ENCODE measurements at places on chromosomes 3 and 15.

- no peak for DNase-seq
Observed at GRCh38 chr15:65631503-65631902, 9.8 kb downstream of the SLC24A1 start.

- DNase-seq, result no peak
Observed at GRCh38 chr3:25294169-25294805, 133.8 kb upstream of the RARB start.

DNA sequence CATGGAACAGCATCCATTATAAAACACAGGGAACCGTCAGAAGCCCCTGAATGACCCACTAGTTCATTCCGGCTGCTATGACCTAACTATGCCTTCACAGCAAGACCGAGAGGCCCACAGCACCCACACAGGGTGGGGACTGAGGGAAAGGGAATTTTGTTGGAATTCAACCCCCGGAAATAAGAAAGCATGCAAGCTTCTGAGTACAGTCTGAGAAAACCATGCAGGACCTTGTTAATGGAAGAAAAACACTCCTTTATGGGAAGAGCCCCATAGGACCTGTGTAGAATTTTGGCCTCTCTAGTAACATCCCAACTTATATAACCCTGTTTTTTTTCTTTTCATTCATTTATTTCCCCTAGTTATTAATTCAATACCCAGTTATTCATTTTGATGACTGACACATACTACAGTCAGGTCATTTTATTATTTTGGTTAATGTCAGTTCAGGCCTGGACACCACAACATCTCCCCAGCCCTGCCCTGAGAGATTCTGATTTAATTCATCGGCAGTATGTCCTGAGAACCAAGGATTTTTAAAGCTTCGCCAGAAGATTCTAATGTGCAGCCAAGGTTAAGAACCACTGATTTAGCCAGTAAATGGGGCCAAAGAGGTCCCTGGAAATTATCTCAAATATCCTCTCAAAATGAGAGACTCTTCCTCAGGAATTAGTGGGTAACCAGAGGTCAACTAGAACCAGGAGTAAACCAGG, 231.6 kb upstream of the GOLGA6L4 start:
- DNase-seq, result no peak

DNA sequence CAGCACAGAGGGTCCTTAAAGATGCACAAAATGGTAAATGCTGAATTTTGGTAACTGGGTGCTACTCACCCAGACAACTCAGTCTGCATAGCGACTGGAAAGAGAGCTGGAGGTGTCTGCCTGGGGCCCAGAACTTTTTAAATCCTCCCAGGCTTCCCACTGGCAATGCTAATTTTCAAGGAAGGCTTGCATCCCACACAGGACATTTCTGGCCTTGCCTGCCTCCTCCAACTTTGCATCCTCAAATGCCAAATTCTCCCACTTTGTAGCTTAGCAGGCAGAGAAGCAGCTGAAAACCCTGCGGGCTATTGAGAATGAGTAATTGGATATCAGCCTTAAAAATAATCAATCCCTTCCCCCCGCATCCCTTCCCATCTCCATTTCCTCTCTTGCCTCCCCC, 656.6 kb upstream of the ADAMTS9 start:
- no peak for DNase-seq

DNA sequence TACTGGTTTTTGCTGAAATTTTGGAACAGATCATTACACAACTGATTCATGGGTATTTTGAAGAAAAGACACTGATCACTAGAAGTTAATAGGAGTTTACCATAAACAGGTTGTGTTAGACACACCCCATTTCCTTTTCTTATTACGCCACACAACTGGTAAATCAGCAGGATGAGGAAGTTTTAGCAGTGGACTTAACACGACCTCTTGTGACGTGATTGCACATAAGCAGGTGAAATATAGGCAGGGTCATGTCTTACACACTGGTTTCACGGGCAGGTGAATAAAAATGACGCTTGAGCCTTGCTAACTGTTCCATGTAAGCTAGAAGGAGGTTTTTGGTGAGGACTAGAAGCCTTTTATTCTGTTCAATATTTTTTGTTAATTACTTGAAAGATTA, 27.1 kb upstream of the TPRG1 start:
- no peak for DNase-seq

GRCh38 chr3:102662498-102662772, 227.6 kb downstream of the ZPLD1 start:
- DNase-seq, result no peak

GRCh38 chr15:31964586-31965307, 65.6 kb upstream of the CHRNA7 start:
- no peak for DNase-seq

Data from activated gamma-delta T cell treated with anti-CD3 and anti-CD28 coated beads, Interleukin-2, amount 50 U/mL, for 16 hours (primary cell).